NCI-H510A treated with DMSO at 0.1 percent for 48 hours (cell line): ENCODE measurements at places on chromosomes 4 and X.
A peak's percentile ranks its signal among the peaks of the same experiment; 100 is the strongest.

DNA sequence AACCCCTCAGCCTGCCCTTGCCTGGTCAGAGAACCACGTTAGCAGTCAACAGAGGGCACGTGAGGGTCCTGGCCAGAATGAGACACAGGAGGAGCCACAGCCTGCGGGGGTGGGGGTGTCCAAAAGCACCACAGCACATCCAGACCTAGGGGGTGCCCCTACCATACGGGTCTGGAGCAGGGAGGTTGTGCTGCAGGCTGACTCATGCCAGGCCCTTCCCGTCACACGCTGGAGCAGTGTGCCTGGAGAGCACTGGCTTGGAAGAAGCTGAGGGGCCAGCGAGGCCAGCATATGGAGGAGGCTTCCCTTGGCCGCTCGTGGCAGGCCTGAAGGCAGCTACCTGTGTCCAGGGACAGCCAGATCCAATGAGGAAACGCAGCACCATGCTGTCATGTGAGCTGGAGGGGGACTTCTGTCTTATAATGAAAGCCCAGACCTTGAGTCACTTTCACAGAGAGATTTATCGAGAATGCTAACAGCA lies 1.5 kb upstream of the IRAK1 start:
- DNase-seq: no peak

GRCh38 chr4:152138451-152138850 lies 377.6 kb upstream of the GATB start:
- no peak for DNase-seq

DNA sequence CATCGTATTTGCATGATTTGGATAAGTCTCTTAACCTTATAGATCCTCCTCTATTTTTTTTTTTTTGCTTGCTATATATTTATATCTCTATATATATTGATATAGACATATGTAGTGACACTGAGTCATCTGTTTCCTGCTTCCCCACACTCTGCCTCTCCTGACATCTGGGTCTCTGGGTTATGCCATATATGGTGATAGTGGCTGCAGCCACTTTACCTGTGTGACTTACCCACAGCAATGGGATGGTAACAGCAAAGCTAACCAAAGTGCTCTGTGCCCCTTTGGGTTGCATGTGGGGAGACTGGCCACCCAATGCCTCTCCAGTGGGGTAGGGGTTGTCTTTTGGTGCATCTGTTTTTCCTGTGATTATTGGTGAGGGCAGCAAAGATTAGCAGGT lies 14.5 kb downstream of the CMC4 start:
- no peak for DNase-seq

DNA sequence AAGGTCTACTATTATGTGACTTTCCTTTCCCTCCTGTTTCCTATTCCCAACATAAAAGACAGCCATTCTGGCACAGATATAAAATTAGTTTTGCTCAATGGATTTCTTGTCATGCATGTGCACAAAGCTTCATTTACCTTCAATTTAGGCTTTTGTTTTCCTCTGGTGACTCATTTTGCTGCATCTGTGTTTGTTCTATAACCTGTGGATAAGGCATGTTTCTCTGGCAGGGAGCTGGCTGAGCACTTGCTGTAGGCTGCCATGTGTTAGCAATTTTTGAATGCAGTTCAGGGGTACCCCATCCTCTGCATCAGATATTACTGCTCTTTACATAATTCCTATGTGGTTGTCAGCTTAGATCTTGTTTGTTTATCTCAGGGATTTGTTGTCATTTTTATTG lies 202.8 kb upstream of the GRID2 start:
- no peak for DNase-seq

GRCh38 chr4:149426461-149426860 lies 389.2 kb downstream of the IQCM start:
- DNase-seq: no peak

GRCh38 chr4:32560306-32560705 lies 1840.1 kb downstream of the PCDH7 start:
- DNase-seq: peak; percentile 17

- DNase-seq: no peak
Measured at GRCh38 chrX:19392078-19392477, 48.4 kb downstream of the PDHA1 start.

DNA sequence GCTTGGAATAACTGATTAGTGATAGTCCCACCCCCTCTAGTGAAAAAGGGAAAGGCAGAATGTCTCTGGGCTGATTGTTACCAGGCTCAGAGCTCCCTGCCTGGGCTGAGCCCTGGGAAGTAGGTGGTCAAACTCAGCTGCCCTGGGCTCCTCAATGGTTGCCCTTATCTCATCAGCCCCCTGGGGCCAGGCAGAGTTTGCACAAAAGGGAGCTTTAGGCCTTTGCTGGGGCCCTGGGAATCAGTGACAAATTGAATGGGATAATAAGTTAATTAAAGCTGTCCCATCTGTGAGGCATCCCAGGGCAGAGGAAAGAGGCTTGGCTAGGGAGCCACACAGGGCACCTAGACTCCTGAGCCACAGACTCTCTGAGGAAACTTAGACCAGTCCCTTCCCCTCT lies 89.0 kb downstream of the EFNB1 start:
- no peak for DNase-seq

DNA sequence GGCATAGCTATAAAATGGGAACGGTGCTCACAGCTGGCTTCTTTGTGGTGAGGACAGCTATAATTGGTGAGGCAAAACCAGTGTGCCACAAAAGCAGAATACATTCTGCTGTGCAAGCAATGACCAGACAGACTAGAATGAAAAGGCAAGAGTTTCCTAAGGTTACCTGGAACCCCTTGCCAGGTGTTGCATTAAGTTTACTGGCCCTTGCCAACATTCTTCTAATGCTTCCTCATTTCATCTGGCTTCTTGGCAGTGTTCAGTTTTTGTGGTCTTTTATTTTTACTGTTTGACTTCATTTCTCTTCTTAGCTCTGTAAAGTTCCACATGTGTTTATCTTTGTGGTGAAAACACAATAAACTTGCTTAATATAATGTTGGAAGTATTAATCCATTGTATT lies 131.4 kb downstream of the PTTG2 start:
- no peak for DNase-seq

- no peak for DNase-seq
Measured at GRCh38 chr4:118683513-118683912, 1.7 kb upstream of the METTL14 start.

DNA sequence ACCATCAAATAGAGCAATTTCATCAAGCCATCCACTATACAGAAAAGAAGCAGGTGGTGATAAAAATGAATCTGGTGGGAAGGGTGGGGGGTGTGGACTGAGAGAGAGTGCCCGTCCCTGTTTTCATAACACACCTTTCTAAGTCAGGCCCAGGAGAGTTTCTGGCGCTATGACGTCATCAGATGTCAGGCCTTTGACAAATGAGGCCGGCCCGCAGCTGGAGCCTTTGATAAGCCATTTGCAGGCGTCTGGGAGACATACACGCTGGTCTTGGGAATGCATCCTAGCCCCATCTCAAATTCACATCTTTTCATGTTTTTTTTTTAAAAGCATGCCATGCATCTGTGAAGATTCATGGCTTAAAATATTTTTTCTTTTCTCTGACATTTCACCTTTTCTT lies 404.5 kb downstream of the BCOR start:
- peak; percentile 12 for DNase-seq

GRCh38 chrX:46204721-46205422 lies 340.3 kb downstream of the ZNF674 start:
- DNase-seq: no peak

GRCh38 chrX:10795721-10796120 lies 175.3 kb upstream of the MID1 start:
- no peak for DNase-seq

DNA sequence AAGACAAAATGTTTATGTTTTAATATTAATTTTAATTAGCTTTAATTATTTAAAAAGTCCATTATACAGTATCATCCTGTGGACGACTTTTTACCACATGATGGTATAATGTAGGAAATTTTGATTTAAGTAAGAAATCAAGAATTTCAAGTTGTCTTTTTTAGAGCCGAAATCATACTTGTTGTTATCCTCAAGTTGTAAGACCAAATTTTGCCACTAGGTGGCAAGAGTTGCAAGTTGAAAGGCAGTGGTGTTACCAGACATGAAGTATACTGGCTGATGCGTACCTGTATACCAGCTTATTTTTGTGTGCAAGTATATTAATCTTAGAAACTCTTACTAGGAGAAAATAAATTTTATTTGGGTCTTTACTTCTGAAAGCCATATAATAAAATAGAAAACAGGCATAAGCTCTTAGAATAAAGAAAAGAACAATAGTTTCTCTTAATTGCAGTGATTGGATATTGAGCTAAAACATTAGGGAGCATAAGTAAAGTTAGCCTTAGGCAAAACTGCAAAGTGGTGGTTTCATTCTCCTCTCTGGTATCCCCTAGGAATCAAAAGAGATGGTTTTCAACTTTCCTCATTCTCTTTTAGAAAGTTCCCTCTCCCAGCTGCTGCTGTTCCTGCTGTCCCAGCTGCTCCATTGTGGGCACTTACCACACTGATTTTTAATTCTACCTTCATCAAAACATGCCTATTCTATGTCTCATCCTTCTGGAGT lies 118.0 kb upstream of the WDFY3 start:
- DNase-seq: peak; percentile 42

GRCh38 chr4:6926681-6927478 lies 17.3 kb downstream of the TBC1D14 start:
- DNase-seq: no peak

DNA sequence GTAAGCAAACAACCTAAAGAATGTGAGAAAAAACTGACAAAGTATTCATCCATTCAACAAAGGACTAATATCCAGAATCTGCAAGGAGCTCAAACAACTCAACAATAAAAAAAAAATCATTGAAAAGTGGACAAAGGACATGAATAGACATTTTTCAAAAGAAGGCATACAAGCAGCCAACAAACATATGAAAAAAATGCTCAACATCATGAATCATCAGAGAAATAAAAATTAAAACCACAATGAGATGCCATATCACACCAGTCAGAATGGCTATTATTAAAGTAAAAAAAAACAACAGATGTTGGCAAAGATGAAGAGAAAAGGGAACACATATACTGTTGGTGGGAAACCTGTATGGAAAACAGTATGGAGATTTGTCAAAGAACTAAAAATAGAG lies 120.7 kb upstream of the ADGRL3 start:
- no peak for DNase-seq

- DNase-seq: no peak
Measured at GRCh38 chr4:136392576-136392975, 1139.7 kb downstream of the PCDH18 start.

GRCh38 chrX:133677123-133678063 lies 262.1 kb upstream of the GPC4 start:
- peak; percentile 16 for DNase-seq

GRCh38 chr4:156915221-156915620 lies 56.4 kb downstream of the PDGFC start:
- DNase-seq: no peak

GRCh38 chrX:138853936-138854335 lies 142.4 kb upstream of the FGF13 start:
- DNase-seq: no peak

- no peak for DNase-seq
Measured at GRCh38 chr4:151865312-151865711, 104.5 kb upstream of the GATB start.

GRCh38 chrX:302975-303374 lies 15.6 kb downstream of the GTPBP6 start:
- no peak for DNase-seq

DNA sequence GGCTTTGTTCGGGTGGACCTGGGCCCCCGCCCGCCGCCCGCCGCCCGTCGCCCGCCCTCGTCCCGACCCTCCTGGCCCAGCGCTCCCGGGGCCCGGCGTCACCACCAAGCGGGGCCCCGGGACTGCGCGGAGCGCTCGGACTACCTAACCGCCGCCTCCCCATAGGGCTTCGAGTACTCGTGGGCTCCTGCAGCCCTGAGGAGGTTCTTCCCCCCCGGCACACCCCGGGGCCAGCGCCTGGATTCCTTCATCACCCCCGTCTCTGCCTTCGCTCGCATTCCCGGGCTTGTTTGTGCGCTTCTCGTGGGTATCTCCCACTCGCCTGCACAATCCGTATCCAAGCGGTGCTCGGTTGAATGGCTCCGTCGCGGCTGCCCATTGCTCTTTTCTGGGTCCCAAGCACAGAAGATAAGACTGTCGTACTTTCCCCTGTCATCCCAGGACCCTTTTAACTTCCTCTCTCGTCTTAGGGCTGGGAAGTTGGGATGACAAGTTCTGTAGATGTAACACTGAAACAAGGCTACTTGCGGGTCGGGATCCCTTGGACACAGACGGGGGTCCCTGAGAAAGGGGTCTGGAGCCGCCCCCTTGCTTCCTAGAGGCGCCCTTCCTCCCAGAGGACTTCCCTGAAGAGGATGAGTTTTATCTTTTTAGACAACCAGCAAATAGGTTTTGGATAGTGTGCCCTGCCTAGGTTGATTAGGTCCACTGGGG lies 565 bp downstream of the MOB1B start:
- DNase-seq: peak; percentile 38

GRCh38 chr4:152534541-152535359 lies 1.1 kb downstream of the FBXW7 start:
- no peak for DNase-seq

GRCh38 chr4:24770032-24770584 lies 25.3 kb upstream of the SOD3 start:
- DNase-seq: no peak

DNA sequence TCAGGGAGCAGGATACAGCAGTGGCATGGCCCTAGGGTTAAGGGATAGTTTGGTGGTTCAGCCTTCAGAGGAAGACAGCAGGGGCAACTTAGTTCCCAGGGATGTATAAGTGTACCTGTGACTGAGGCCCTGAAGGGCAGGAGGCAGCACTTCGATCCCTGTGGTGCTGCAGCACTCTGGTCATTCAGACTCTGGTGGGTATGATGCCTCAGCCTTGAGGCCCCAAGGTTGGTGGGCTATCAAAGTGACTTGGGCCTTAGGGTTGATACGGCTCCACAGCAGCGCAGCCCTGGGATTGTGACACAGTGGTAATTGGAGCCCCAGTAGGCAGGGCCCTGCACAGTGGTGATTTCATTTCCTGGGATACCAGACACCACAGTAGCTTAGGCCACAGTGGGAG lies 1703.1 kb downstream of the PCDH7 start:
- DNase-seq: no peak

DNA sequence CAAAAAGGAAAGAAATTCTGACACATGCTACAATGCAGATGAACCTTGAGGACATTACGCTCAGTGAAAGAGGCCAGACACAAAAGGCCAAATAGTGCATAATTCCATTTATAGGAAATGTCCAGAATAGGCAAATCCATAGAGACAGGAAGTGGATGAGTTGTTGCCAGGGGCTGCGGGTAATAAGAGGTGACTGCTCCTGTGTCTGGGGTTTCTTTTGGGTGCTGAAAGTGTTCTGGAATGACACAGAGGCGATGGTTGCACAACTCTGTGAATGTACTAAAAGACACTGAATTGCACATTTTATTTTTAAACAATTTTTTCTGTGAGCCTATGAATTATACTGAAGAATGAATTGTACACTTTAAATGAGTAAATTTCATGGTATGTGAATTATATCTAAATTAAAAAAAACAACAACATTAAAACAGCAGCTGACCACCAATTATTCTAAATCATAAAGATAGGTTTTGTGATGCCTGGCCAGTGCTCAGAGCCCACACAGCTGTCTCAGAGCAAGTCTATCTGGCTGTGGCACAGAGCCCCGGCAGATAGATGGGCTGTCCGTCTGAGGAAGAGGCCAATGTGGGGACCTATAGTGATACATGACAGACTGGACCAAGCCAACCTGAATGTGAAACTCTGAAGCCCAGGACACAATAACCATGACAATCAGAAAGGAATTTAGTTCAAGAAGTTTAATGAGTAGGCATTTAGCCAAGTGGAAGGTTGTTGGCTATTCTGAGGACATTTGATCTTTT lies 23.5 kb upstream of the IRAK1 start:
- no peak for DNase-seq
